ENCODE measurements at places on chromosomes 7 and 10.

DNA sequence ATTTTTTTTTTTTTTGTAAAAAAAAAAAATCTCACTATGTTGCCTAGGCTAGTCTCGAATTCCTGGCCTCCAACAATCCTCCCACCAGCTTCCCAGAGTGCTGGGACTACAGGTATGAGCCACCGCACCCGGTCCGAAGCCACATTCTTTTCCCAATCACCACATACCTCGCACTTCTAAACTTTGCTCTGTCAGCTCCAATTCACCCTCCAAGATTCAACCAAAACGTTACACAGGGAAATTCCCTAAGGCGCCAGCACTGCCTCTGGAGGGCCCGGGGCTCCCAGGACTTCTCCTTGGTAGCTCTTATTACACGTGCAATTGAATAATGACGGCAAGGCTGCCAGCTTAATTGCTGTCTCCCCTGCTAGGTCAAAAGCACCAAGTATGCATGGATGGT lies 10.3 kb upstream of the DNAAF5 start:
- no peak for DNase-seq

- DNase-seq = no peak
Measured at GRCh38 chr7:121604627-121605316, 208.7 kb upstream of the FAM3C start.

DNA sequence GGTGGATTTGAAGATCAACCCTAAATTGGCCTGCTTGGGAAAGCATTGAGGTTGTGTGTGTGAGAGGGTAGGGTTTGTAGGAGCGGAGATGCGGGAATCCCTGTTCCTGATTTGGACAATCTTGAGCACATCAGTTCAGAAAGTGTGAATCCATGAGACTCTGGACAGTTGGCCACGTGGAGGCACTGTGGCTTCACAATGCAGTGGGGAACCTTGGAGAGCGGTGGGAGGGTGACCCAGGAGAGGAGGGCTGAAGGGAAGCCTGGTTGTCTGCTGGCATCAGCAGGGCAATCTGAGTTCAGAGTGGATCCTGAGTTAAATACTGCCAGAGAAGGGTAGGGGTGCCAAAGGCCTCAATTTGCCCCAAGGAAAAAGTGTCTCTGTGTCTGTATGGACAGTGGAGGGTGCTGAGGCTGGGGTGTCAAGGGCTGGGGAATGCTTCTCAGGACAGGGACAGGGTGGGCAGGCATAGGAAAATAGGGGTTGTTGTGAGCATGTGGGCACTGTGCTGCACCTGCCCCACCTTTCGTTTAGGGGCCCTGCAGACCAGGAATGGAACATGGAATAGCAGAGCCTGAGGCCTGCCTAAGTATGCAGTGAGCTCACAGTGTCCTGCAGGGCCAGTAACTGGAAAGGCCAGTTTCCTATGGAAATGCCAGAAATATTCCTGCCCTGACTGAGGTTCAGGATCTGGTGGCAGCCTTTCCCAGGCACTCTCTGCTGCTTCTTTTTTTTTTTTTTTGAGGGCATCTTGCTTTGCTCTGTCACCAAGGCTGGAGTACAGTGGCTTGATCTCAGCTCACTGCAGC lies 162.9 kb upstream of the PRSS58 start:
- no peak for DNase-seq

GRCh38 chr10:116765648-116766081 lies 23.3 kb upstream of the HSPA12A start:
- DNase-seq = peak; percentile 43

- DNase-seq = no peak
Measured at GRCh38 chr10:115772606-115773005, 500.4 kb downstream of the GFRA1 start.

- DNase-seq = no peak
Measured at GRCh38 chr7:2887816-2888215, 43.7 kb upstream of the GNA12 start.

DNA sequence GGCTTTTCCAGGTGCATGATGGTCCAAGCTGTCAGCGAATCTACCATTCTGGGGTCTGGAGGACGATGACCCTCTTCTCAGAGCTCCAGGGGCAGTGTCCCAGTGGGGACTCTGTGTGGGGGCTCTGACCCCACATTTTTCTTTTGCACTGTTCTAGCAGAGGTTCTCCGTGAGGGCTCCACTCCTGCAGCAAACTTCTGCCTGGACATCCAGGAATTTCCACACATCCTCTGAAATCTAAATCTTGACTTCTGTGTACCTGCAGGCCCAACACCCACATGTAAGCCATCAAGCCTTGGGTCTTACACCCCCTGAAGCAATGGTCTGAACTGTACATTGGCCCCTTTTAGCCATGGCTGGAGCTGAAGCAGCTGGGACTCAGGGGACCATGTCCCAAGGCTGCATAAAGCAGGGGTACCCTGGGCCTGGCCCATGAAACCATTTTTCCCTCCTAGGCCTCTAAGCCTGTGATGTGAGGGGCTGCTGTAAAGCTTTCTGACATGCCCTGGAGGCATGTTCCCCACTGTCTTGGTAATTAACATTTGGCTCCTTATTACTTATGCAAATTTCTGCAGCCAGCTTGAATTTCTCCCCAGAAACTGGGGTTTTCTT lies 86.9 kb downstream of the ZNF783 start:
- DNase-seq = no peak

DNA sequence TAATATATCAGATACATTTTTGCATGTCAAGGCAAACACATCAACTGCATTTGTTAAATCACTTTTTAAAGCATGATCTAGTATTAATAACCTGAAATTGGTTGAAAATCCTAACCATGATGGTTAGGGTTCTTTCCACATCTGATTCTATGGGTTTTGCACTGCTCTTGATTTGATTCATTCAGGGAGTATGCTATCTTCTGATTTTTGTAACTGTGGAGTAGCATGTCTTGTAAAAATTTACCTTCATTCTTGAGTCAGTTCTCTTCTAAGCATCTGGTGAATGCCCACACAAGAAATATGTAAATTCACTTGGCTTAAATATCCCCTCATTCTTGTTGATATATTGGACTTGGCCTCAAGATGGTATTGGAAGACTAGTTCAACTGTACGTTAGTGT lies 178.7 kb downstream of the KLF6 start:
- DNase-seq = no peak

GRCh38 chr7:151964951-151965350 lies 8.7 kb downstream of the GALNTL5 start:
- DNase-seq = no peak

GRCh38 chr10:80485946-80486764 lies 32.0 kb downstream of the TSPAN14 start:
- no peak for DNase-seq

DNA sequence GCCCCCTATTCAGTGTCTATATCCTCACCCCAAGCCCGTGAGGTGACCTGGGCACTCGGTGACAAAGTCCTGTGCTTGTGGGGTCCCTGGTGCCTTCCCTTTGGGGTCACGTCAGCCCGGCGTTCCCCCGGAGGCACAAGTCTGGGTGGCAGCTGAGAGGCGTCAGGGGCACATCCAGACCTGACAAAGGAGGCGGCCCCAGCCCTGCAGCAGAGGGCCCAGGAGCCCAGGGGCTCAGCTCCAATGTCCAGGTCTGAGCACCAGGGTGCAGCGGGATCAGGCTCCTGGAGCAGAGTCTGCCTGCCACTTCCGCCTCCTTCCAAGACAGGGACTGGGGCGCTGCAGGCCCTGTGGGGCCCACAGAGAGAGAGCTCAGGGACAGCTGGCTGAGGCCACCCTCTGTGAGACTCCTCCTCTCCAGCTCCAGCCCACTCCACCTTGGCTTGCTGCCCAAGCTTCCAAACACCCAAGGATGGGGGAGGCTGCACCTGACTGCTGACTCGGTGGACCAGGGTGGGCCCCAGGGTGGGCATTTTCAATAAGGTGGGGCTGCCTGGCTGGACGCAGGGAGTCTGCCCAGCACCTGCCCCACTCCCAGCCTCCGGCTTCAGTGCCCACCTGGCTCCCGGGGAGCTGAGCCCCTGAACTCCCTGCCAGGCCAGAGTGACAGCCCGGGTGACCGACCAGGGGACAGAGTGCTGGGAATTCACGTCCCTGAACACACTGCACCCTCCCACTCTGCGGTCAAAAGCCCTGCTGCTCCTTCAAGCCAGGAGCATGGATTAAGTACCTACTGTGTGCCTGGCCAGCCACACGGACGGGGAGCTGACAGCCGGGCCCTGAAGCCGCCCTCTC lies 1.0 kb upstream of the KNDC1 start:
- no peak for DNase-seq

DNA sequence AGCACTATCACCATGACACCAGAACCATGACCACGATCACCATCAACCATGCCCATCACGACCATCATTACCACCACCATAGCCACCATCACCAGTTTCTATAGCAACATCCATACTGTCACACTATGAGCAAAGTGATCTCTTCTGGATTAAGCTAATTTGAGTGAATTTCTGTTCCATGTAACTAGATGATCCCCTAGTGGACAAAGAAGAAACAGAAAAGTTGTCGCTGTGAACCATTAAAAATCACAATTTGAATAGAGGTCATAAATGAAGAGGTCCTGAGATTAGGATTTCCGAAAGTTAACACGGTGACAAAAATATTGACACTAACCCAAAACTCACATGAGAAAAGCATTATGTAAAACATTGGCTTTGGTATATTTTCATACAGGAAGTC lies 77.6 kb downstream of the CLRN3 start:
- DNase-seq = no peak

DNA sequence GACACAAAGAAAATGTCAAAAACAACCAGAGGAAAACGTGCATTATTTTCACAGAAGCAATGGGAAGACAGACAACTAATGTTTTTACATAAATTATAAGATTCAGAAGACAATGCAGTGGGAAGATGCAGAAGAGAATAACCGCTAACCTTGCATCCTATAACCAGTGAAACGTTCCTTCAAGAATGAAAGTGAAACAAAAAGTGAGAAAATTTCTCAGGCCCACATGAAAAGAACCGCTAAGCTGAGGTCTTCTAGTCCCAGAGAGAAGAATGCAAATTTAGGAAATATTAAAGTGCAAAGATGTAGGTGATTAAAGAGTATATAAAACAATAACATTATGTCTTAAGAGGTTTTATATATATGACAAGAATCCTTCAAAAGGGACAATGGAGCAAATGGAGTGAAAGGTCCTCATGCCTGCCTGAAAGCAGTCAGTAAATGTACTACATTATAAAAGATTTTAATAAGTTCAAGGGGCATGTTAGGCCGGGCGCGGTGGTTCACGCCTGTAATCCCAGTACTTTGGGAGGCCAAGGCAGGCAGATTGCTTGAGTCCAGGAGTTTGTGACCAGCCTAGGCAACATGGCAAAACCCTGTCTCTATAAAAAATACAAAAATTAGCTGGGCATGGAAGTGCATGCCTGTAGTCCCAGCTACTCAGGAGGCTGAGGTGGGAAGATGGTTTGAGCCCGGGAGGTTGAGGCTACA lies 43.1 kb upstream of the DDC start:
- peak; percentile 83 for DNase-seq

GRCh38 chr10:131576341-131577177 lies 265.0 kb upstream of the TCERG1L start:
- no peak for DNase-seq

- no peak for DNase-seq
Measured at GRCh38 chr10:11197266-11197712, 179.6 kb downstream of the CELF2 start.
